CD4-positive, alpha-beta T cell treated with Interferon gamma for 1 hour (primary cell): ENCODE measurements at places on chromosomes 6 and 20.

DNA sequence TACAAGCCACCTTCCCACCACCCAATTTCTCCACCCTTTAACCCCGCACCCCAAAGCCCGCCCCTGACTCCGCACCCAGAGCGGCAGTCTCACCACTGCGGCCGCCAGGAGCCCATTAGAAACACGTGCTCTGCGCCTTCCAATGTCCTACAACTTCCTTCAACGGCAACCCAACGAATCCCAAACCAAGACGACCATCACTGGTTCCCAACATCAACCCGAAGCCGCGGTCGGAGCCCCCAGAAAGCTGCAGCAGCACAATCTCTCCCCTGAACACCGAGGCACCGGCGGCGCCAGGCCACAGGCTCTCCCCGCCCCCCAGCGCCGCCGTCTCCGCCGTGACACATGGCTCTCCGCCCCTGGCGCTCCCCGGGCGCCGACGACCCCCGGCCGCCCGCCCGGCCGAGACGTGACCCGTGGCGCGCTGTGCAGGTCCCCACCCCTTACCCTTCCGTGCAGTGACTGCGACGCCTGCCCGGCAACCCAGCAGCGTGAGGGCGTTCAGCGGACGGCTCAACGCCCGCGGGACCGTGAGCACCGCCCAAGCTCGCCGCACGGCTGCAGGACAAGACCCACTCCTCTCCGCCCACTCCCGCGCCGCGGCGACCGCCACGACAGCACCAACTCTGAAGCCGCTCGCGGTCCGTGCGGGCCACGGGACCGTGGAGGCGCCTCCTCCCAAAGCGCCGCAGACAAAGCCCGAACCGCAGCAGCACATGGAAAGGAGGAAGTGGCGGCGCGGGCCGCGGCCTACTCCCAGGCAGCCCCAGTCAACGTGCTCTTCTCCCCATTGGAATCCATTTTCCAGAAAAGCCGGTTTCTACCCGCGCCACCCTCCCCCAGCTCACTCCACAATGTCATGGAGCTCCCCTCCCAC, 551 bp downstream of the SYNCRIP start:
- peak; percentile 43 for DNase-seq

- DNase-seq: no peak
Measured at GRCh38 chr6:139632840-139633239, 258.4 kb upstream of the CITED2 start.

DNA sequence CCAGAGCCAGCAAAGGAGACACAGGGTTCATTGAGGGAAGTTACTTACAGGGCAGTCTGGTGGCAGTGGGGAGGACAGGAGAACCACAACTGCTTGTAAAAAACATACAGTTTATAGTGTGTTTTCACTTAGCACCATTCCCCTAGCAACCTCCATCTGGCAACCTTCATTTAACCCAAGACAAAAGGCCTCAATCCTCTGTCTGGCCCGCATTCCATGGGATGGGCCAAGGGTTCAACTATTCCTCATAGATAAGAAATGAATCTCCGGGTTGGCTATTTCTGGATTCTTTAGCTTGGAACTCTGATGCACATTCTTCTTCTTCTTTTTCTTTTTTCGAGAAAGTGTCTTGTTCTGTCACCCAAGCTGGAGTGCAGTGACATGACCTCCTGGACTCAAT, 26.3 kb upstream of the FYN start:
- DNase-seq: no peak

DNA sequence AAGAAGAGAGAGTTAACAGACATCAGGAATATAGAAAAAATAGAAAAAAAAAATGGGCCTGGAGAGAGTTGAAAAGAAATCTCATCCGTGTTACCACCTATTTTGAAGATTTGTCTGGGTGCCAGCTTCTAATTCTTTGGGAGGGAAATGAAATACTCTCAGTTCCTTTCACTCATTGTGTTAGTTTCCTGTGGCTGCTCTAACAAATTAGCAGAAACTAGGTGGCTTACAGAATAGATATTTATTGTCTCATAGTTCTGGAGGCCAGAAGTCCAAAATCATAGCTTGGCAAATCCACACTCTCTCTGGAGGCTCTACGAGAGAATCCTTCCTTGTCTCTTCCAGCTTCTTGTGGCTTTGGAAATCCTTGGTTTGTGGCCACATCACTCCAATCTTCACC, 225.1 kb upstream of the BTBD3 start:
- DNase-seq: no peak

DNA sequence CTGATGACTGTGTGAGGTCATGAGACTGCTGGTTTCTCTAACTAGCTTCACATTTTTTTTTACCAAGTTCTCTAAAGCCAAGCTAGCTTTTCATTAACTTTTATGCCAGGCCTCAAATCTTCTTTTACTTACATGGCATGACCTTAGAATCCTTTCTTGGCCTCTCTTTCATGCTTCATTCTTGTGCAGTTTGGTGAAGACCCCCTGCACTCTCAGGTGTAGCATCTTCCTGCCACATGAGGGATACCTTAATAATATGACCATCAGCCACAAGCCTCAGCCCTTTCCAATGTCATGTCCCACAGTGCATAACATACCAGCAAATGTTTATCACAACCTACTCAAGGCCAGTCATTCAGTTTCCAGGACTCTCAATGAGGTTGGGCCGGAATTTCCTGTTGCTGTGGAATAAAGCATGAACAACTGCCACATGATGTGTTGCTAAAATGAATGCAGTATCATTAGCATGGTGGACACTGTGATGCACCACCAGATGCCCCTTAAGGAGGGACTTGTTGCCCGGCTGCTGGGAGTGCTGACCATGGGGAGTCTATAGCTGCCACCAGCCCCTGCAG, 72.2 kb downstream of the RIN2 start:
- no peak for DNase-seq

DNA sequence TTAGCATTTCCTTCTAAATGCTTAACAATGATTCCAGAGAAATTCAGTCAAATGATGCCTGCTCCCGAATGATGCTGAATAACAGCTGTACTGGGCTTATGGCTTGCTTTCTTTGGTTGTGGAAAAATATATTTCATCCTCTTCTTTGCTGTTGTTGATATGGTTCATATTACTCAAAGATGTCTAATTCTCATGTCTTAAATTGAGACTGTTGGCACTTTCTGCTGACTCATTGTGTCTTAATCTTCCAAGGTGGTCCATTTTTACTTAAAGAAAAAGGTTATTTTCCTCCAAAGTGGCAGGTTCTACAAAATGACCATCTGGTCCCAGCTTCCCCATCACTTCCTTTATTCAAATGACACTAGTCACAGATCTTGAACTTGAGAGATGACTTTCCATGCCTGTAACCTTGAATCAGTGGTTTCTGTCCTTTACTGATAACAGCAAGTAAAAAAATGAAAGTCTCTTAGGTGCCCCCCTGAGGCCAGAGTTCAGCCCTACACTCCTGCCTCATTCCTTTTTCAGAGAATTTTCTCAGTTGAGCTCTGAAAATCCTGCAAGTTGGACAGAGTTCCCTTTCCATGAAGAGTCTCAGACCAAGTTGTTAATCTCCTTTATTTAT, 6.9 kb downstream of the SNAP25 start:
- DNase-seq: no peak

DNA sequence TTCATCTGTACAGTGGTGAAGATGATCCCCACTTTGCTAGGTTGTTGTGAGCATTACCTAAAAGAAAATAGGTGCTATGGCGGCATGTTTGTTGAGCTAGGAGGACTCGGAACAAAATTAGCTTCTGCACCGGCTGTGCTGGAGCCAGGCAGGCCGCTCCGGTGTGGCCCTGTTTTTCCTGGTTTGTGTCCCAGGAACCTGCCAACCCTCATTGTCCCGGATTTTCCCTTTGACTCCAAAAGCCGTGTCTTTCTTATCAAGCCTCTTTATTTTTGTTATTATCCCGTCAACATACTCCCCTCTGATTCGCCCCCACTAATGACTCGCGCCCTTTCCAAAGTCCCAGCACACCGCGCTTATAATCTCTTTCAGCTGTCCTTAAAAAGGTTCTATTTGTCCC, 117.0 kb downstream of the MYLK4 start:
- no peak for DNase-seq

- DNase-seq: peak; percentile 67
Measured at GRCh38 chr6:98834060-98835031, at the start of gene POU3F2. TSS of gene POU3F2 (plus strand) at chr6:98834574. CDS start at chr6:98834874, 300 bp downstream.

- DNase-seq: peak; percentile 32
Measured at GRCh38 chr6:16420715-16421461, 182.5 kb downstream of the GMPR start.

DNA sequence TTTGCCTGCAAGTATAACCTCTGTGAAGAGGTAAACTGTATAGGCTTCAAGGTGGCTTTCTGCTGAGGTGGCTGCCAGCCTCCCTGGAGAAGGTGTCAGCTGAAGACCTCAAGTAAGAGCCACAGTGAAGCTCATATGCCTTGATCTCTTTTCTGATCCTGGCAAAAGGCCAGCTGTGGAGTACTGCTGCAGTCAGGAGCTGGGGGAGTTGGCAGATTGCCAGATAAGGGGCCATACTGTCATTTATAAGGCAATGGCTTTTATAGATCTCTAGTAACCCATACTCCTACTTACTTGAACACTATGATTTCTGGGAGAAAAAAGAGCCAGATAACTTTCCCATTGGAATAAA, 8.8 kb upstream of the CEP85L start:
- DNase-seq: peak; percentile 53
